HCT116 (cell line): ENCODE measurements at places on chromosomes 4 and X. TPM values are rescaled to one million over a fixed set of nuclear protein-coding genes. Genes with fewer than 3 reads are reported as not detected.

Gene ARMCX4
- total RNA-seq: 0.15 TPM

GRCh38 chr4:100641336-100641735 lies 123.5 kb upstream of the EMCN start:
- no peak for DNase-seq

DNA sequence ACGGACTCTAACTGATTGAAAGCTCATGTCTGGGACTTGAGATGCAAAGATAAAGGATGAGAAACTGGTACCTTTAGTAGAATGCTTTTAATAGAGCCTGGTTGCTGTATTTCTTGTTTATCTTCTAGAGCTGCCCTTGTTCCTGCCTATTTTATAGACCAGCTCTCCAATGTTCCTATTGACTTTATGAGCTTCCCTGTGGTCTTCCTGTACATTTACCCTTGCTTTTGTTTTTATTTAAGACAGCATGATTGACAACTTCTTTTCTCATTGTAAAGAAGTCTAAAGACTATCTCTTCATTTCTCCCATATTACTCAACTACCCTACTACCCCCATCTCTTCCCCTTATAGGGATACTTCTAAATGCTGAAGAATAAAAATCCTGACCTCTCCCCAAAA lies 174.7 kb downstream of the UGT8 start:
- no peak for DNase-seq

GRCh38 chrX:13440176-13440575 lies 120.3 kb upstream of the ATXN3L start:
- no peak for DNase-seq

- no peak for DNase-seq
These were observed 24.3 kb downstream of the GRSF1 start for GRCh38 chr4:70815370-70815769.

GRCh38 chr4:168408620-168409019 lies 71.7 kb downstream of the DDX60L start:
- peak; percentile 27 for DNase-seq

DNA sequence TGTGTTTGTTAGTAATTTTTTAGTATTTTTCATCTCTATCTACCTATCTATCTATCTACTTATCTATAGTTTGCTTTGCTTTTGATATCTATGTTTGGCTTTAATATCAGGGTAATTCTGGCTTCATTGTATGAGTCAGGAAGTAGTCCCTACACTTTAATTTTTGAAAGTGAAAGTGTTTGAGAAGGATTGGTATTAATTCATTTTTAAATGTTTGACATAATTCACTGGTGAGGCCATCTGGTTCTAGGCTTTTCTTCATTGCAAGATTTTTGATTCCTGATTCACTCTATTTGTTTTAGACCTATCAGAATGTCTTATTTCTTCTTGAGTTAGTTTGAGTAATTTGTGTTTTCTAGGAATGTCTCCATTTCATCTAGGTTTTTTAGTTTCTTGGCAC lies 20.2 kb upstream of the TCP11X2 start:
- no peak for DNase-seq

Gene SLC25A31
- not detected for total RNA-seq

GRCh38 chrX:129574214-129574613 lies 34.2 kb downstream of the OCRL start:
- no peak for DNase-seq

Gene FUNDC2
- total RNA-seq: 32.5 TPM

- no peak for DNase-seq
These were observed 62.2 kb downstream of the NOCT start for GRCh38 chr4:139077567-139078355.
